Type B pancreatic cell (in vitro differentiated cells): ENCODE measurements at places on chromosomes 7 and 10. TPM values are rescaled to one million over a fixed set of nuclear protein-coding genes. Genes with fewer than 3 reads are reported as not detected.

DNA sequence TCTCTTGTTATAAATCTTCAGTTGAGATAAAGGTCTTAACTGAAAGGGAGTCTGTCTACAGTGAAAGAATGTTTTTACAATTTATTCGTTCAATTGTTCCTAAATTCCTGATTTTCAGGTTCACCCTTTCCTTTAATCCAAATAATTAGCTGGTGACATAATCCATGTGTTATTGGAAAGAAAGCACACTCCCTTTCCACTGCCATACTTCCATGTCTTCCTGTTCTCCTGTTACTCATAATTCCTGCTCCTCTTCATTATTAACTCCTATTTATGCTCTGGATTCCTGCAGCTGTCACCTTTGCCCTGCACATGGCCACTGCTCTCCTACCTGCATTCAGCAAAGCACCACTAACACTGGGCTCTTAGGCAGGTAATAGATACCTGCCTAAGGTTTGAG, 40.0 kb upstream of the FAM3C start:
- DNase-seq, result no peak

GRCh38 chr10:59677253-59677831, 32.3 kb downstream of the SLC16A9 start:
- no peak for DNase-seq

GRCh38 chr7:1455241-1455939, 3.9 kb downstream of the MICALL2 start:
- no peak for DNase-seq

Gene OR2A42
- total RNA-seq, result 0.10 TPM in 1 of 2 replicates, not detected in the other

Gene MGAM2
- total RNA-seq, result 5.9 and 9.7 TPM in 2 replicates
